T-helper 9 cell (primary cell): ENCODE measurements at places on chromosomes 3 and 15.

DNA sequence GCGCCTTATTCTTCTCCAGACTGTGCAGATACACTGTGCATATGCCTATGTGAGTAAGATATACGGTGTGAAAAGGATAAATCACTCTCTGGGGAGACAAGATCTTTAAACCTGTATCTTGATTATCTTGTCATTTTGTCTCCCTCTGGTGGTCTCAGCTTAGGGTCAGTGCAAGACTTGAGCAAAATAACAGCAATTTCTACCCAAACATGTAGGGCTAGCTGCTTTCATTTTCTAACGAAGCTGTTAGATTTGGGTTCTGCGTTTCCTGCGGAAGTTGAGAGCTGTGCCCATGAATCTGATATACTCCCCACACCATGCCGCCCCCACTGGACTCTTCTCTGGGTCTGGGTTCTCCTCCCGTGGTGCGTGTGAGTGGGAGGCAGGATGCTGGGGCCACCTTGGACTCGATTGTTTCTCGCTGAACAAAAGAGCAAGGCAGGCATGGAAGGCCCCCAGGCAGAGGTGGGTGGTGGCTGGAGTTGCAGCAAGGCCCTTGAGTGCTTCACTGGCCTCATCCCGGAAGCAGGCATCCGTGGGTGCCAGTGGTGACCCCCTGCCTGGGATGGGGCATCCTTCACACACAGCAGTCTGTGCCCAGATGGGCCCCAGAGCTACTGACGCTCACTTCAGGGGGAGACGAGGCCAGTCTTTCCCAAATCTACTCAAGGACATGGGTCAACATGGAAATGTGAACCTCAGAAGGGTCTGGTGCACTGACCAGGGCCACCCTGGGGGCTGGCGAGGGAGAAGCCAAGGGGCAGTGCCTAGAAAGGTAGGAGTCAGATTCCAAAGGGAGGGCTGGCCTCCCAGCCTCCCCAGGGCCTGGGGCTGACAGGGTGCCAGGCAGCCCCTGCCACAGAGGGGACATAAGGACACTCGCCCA lies 179.6 kb downstream of the NSMCE3 start:
- no peak for DNase-seq

DNA sequence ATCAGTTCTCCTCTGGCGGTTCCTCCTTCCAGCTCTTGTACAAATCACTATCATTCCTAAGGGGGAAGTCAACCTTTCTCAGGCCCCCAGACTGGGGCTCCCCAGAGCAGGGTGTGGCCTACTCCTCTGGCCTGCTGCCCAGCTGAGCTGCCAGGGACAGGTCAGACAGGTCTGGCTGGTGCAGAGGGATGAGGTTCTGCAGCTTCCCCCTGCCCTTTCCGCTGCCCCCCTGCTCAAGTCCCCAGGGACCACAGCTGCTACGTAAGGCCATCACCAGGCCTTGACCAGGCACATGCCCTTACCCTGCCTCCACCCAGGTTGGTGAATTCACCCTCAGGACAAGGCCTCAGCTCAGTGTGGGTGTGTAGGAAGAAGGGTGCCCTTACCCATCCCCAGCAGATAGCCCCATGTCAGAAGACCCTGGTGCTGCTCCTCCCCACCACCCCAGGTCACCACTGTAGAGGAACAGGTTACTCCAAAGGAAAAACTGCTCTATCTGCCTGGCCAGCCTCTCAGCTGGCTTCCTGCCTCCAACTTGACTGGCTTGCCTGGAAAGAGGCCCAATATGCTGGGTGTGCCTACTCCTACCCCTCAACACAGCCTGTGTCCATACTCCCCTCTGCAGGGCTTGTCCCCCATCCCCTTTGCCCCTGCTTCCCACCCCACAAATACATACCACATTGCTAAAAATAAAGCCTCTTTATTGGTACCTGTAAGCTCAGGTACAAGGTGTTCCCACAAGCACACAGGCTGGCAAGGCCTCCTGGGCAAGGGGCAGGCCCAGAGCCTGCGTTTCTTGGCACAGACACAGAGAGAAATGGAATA lies 12.0 kb downstream of the CSRNP1 start:
- no peak for DNase-seq

GRCh38 chr15:100712226-100712625 lies 109.8 kb downstream of the ASB7 start:
- DNase-seq, result no peak

- no peak for DNase-seq
Observed at GRCh38 chr3:41092844-41093243, 106.5 kb upstream of the CTNNB1 start.

DNA sequence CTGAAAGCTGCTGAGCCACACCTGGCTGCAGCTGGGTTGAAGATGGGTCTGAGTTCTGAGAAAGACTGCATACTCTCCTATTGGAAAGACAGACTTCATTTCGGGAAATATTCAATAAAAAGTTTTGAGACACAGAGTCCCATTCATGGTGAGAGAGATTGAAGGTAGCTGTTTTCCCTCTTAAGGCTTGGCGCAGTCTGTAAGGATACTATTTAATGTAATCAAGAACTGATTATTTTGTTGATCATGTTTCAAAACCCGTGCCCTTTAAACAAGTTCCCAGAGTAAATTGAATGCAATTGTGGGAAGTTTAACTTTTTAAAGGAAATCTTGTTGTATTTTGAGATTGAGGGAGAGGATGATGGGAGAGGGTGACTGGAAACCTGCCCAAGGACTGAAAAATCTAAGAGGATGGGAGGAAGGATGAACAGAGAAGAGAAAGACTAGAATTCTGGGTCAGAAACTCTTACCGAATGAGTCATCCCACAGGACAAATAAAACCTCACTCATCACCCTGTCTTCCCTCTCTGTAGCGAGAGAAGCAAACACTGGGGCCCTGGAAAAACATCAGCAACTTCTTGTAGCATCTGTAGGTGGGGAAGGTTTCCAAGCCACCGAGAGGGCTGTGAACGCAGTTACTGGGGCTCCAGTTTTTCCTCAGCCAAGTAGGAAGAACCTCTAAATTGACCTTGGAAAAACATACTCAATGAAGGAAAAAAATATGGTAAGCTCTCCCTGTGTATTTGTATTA lies 193.2 kb upstream of the TPRG1 start:
- DNase-seq, result no peak

DNA sequence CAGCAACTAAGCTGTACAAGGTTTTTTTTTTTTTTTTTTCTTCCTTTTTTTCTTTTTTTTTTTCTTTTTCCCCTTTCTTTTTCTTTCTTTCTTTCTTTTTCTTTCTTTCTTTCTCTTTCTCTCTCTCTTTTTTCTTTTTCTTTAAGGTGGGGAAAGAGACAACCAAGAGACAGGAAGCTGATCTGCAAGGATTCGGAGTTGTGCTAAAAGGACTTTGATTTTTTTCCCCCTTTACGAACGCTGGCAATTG lies 148 bp downstream of the RBMS3 start:
- no peak for DNase-seq

DNA sequence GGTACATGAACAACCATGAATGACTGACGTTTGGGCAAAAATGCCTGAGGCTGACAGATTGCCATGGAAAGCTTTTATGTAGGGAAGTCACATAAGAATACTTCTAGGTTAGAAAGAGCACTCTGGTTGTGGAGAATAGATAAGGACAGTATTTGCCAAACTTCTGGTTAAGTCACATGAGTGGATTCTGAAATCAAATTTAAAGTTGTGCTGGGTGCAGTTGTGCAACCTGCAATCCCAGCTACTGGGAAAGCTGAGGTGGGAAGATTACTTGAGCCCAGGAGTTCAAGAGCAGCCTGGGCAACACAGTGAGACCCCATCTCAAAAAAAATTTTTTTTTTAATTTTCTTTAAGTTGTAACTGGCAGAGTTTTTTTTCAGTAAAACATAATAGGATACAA lies 7.2 kb upstream of the ZNF148 start:
- no peak for DNase-seq

DNA sequence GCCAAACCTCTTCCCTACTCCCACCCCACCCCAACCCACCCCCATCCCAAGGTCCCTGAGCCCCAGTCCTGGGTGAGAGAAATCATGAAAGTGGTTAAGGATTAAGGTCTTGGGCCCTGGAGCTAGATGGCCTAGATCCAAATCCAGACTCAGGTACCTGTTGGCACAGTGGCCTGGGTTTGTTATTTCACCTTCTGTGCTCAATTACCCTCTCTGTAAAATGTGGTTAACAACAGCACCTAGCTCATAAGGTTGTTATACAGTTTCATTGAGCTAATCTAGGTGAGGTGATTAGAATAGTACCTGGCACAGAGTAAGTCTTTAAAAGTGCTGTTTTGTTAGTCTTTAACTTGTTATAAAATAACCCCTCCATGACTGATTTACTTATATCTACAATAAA lies 6.4 kb upstream of the SNUPN start:
- DNase-seq, result no peak

- no peak for DNase-seq
Observed at GRCh38 chr15:99645951-99646350, 80.2 kb downstream of the MEF2A start.

DNA sequence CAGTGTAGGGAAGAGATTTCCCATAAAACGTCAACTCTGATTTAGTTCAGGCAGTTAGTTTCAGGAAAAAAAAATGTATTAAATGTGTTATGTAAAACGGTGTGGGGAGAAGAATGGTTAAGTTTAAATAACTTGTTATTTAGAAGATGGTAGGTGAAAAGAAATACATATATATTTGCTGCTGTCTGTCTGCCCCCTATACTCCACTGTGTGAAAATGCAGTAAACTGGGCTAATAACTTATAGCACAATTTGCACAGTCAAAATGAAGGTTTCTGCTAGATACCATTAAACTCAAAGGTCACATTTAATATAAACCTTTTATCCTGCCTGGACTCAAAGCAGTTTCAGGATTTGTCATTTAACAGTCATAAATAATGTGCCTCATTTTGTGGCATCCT lies 515.0 kb downstream of the FGF12 start:
- no peak for DNase-seq

DNA sequence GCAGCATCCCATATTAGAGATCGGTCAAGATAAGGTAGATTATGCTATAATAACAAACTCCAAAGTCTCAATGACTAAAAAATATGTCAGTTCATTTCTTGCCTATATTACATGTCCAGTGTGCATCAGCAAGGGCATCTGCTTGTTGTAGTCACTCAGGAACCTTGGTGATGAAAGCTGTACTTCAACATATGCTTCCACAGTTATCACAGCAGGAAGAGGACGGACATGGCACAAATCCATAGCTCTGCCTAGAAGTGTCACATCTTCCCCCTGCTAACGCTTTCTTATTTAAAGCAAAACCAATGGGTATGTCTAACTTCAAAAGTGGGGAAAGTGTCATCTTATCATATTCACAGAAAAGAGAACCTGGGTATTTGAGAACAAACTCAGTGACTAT lies 20.0 kb upstream of the PIAS1 start:
- DNase-seq, result no peak

- no peak for DNase-seq
Observed at GRCh38 chr3:54121414-54122323, 683 bp upstream of the CACNA2D3 start.

DNA sequence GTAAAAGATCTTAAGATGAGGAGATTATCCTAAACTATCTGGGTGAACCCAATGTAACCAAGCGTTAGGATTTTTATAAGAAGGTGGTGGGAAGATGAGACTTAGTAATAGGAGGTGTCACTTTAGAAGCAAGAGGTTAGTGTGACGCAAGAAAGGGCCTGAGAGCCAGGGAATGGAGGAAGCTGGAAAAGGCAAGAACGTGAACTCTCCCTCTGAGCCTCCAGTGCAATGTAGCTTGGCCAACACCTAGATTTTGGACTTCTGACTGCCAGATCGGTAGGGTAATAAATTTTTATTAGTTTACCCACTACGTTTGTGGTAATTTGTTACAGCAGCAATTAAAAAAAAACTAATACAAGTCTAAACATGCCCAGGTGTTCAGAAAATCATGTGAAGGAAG lies 20.8 kb upstream of the CNTN6 start:
- DNase-seq, result no peak

DNA sequence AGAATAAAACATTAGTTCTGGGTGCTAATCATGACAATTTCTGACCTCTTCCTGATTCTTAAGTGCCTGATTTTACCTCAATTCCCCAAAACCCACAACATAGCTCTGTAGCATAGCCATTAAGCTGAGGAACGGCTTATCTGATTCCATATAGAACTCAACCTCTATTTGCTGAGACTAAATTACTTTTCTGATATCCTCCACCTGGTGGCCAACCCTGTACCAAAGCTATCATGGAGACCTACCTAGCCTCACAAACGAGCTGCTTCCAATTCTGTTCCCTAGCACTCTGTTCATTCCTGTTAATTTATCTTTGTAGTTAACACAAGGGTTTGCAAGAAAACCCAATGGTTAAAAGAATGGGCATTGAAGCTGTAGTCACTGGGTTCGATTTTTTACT lies 245.2 kb downstream of the PLOD2 start:
- DNase-seq, result no peak

DNA sequence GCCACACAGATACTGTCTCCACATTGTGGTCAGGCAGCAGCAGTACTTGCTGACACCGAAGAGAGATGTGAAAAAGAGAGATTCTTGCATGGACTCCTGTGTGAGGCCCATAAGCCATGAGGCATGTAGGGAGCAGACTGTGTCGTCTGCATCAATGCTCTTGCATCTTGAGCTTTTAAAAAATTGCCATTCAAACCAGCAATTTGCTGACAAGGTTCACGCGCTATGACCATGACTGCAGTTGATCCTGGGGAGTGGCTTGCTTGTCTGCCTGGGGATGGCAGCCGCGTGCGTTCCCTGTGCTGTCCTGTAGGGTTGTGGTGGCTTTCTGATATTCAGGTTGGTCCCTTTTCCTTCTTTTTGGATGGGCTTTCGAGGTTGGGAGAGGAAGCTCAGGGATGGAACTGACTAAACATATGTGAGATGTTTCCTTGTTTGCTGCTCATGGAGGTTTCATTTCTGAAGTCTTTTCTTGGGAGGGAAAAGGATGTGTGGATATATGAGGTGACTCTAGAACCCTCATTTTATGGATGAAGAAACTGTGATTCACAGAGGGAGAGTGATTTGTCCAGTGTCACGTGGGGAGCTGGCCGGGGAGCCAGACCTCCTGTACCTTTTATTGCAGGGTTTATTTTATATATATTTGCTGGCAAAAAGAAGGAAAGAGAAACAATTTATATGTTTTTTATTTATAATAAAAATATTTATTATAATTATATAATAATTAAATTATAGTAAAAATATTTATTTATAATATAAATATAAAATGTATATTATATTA lies 48.6 kb downstream of the LPP start:
- DNase-seq, result no peak

GRCh38 chr15:54481819-54482218 lies 503.6 kb downstream of the UNC13C start:
- no peak for DNase-seq
